ENCODE measurements at places on chromosomes 6 and 20.

DNA sequence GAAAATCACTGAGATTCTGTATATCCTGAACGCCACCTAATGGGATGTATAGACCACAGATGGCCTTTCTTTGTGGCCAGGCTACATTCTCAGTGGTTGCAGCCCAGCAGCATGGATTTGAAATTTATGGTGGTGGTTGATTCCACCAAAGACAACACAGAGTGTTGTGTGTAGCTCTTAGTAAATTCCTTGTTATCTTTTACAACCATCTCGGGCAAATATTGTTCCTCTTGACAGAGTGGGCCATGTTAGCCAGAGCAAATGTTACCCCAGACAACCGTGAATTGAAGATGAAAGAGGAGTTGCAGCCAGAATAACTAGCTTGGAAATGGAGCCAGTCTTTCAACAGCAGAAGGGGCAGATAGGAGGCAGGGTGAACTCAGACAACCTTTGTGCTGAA lies 39.5 kb downstream of the SLC24A3 start:
- DNase-seq, result no peak

DNA sequence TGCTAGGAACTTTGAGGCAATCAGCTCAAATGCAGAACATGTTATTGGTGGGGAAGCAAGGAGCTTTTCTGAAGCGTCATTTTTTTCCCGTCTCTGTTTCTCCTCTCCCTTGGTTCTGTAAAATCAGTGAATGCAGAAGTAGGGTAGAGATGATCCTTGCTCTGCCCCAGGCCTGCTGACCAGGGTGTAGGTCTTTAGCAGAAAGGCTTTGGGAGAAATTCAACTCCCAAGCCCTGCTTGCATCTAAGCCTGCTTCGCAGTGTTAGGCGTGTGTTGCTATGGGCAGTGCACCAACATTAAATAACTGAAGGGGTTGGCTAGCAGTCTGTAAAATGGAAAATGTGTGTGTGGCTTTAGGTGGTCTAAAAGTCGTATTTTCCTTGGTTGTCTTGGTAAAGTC lies 45.9 kb downstream of the SASH1 start:
- DNase-seq, result no peak

GRCh38 chr6:167739721-167740475 lies 86.8 kb upstream of the AFDN start:
- no peak for DNase-seq

DNA sequence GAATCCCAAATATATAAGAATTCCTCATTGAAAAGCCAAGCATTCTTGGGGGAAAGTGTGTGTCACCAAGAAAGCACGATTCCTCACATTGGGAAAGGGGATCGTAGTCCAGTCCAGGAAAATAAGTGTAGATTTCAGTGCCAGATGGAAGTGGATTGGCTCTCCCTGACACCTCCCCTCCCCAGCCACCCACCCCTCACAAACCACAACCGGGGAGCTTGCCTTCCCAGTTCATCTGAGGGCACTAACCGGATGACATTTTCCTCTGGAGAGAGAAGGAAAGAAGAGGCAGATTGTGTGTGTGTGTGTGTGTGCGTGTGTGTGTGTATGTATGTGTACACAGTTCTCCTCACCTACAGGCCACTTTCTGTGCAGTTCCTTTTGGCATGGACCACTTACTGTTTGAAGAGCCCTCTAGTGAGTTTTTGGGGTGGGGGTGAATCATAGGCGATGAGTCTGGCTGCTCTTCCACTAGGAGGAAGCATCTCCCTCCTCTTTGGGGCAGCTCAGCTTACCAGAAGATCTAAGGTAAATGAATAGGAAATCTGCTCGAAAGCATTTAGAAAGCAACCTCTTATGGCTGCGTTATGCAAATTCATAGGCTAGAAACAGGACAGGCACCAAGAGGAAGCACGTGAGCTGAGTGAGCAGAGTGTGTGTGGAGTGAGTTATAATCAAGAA lies 20.8 kb downstream of the DAAM2 start:
- DNase-seq, result no peak

DNA sequence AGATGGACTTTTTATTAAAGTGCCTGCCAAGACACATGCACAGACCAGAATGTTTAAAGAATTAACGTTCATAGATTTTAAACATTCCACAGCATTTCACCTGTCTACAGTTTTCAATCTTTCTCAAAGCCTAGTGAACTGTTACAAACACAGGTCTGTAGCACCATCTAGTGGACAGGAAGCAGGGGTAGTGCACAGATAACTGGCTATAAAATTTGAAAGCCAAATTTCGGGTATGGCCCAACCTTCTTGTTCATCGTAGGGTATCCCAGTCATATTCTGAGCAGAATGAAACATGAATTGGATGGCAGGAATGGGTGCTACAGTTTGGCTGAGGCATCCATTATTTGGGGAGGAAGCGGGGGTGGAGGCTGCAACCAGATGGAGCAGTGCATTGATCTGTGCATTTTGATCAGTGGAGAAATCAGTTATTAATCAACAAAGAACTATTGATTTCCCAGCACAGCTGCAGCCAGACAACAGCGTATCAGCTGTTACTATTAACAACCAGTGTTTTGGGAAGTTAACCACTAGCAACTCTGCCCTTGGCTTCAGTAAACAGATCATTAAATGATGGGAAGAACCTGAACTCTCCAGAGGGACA lies 56.1 kb upstream of the B3GAT2 start:
- DNase-seq, result peak; percentile 22

DNA sequence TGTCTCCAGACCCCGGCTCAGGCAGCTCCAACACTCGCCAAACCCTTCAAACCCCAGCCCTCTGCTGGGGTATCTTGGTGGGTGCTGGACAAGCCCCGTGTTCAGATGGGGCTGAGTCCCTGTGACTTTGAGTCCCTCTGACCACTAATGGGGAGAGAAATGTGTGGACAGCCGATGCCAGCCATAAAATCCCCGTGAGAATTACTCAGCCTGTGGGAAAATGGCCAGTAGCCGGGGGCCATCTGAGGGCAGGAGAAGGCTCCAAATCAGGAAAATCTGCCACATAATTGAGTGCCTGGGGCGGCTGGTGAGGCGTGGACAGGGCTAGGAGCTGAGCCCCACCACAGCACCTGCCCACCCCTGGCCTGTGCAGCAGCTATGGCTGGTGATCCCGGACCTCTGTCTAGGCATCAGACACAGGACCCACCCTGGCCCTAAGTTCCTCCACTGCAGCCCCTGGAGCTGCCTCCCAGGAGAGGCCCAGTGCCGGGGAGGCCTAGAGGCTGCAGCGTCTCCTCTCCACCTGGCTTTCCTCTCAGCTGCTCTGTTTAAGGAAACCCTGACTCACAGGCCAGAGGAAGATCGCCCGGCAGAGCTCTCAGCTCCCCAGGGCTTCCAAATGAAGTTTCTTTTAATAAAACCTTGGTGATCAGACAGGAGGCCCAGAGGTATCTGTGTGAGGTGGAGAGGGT lies 53.7 kb upstream of the SLCO4A1 start:
- DNase-seq, result no peak

DNA sequence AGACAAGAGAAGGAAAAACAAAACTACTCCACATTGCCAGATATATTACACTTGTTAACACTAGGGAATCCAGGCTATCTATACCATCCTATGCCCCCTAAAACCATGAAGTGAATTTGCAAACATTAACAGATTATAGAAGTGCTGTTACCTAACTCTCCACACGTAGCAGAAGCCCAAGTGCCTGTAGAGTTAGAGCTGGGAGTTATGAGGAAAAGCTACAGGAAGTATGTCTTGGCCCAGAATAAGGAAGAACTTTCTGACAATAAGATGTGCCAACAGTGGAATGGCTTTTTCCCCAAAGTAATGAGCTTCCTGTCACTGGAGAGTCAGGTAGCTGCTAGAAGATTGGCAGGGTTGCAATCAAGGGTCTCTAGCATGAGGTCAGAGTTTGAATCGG lies 32.5 kb downstream of the ADGRG6 start:
- DNase-seq, result no peak

DNA sequence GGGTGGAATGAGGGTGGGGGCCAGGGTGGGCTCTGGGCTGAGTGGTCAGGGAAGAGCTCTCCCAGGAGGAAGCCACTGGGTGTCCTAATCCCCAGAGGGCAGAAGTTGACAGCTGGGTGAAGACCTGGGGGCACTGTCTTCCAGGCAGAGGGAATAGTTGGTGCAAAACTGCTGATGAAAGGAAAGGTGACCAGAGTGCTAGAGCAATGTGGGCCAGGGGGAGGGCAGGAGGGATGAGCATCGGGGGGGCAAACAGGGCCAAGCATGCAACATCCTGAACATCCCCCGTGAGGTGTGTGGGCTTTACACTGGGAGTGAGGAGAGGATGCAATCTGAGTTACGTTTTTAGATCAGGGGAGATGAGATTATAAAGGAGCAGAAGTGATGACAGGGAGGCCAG lies 97.8 kb downstream of the NOL4L start:
- DNase-seq, result no peak

GRCh38 chr6:107690643-107691061 lies 133.5 kb downstream of the SCML4 start:
- no peak for DNase-seq
